ENCODE measurements at places on chromosomes 3 and 15.

DNA sequence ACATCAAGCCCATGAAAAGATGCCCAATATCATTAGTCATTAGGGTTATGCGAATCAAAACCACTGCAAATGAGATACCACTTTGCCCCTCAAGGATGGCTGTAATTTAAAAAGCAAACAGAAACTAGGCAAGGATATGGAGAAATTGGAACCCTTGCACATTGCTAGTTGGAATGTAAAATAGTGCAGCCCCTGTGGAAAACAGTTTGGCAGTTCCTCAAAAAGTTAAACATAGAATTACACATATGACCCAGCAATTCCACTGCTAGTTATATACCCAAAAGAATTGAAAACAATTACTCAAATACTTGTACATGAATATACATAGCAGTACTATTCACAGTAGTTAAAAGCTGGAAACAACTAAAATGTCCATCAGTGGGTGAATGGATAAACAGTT, 186.8 kb upstream of the CGNL1 start:
- no peak for DNase-seq

GRCh38 chr3:138569090-138569489, 25.0 kb downstream of the CEP70 start:
- DNase-seq: no peak

- DNase-seq: no peak
Measured at GRCh38 chr3:175896655-175897054, 1037.5 kb downstream of the NAALADL2 start.

DNA sequence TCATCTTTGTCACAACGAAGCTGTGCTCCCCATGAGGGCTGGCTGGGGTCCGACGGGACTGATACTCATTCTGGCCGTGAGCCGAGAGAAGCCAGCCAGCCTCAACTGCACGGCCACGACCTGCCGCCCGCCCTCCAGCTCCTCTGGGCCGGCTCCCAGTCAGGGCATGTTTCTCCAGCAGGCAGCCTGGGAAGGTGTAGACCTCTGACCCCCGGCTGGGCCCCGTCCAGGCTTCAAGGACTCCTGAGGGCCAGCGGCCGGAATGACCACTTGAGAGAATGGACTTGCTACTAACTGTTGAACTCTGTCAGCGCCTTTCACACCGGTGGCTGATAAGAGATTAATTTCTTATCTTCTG, 18.1 kb upstream of the MUC4 start:
- DNase-seq: no peak

GRCh38 chr15:27731776-27732175, 367.3 kb downstream of the OCA2 start:
- DNase-seq: no peak

DNA sequence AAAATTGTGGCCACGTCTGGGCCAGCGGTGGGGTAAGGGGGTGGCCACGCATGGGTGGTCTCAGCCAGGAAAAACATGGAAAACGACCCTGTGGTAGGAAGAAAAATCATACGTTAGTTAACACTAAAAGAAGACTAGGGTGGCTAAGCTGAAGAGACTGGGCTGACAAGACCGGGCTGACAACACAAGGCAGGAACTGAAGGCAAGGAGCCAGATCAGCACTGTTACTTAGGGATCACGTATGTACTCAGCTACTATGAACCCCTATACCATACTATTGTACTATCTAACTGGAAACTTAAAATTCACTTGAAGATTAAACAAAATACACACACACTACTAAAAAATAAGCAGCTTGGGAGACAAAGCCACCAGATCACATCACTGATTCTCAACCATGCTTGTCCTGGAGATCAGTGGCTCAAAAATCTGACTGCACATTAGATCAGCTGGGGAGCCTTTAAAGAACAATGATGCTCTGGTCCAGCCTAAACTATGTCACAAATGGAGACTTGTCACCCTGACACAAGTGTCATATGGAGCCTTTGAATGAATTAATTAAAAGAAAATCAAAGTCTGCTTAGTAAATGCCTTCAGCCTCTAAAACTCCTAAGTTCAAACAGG, 442.2 kb downstream of the SHQ1 start:
- DNase-seq: no peak

- no peak for DNase-seq
Measured at GRCh38 chr3:128734523-128735189, 8.7 kb downstream of the RAB7A start.

GRCh38 chr15:93028632-93029213, 60.3 kb downstream of the RGMA start:
- peak; percentile 98 for DNase-seq

GRCh38 chr3:53221345-53221744, 34.5 kb downstream of the TKT start:
- no peak for DNase-seq

DNA sequence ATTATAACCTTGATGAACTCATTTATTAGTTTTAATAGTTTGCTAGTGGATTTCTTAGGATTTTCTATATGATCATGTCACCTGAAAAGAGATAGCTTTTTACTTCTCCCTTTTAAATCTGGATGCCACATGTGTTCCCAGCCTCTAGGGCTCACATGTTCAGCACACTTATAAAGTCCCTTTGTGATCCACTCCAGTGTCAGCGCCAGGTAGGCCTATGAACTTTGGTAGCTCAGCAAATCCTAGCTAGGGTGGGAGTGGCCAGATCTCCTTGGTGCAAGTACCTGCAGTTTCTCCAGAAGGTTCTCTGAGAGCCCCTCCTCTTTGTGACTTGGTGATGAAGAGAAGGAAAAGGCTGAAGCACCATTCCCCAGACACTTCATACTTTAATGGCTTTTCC, 8.7 kb downstream of the FETUB start:
- DNase-seq: no peak

DNA sequence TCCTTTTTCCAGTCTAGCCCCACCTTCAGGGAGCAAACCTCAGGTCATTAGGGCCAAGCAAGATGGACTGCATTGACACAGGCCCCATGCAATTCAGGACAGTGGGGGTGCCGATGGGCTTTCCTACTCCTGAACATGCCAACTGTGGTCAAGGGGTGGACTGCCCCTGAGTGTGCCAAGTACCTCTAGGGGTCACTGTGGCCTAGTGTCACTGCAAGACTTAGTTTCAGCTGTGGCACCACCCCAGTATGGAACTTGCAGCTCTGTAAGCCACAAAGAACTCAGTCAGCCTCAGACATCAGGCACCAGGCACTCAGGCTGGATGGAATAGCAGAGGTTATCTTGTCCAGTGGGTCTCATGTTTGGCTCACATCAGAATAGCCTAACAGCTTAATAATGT, 32.3 kb downstream of the EXOG start:
- DNase-seq: no peak

- peak; percentile 78 for DNase-seq
Measured at GRCh38 chr3:49199239-49199899, 28.0 kb downstream of the KLHDC8B start.

- DNase-seq: no peak
Measured at GRCh38 chr3:197471221-197472010, 84.4 kb downstream of the BDH1 start.

GRCh38 chr3:66597308-66597863, 96.6 kb upstream of the LRIG1 start:
- DNase-seq: no peak

GRCh38 chr15:69903470-69904469, 193.9 kb downstream of the TLE3 start:
- DNase-seq: no peak

DNA sequence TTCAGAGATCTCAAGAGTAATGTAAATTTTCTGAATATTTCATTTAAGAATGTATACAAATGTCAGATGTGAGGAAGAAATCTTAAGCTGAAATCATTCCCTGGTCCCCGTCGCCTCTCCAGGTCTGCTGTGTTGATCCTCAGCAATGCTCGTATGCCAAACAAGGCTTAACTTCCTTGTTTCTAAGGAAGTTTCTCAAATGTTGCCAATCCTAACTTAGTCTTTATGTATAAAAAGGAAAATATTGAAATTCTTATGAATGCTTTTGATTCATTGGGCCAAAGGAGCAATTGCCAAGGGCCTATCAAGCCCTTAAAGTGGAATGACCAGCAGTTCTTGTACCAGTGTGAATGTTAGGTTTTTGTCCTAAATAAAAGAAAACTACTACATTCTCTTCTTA, 507.7 kb upstream of the SEMA6D start:
- DNase-seq: no peak

DNA sequence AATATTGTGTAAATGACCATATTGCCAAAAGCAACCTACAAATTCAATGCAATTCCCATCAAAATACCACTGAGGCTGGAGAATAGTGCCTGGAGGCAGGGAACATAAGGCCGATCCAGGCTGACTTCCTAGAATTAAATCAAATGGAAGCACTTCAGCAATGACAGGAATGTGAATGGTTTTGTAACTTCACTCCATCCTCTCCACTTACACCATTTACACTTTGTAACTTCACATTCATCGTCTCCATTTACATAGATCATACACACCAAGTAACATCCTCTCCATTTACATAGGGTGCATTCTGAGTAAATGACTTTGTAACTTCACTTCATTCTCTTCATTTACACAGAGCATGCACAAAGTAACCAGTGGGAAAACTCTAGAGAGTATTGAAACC, 11.6 kb downstream of the STRIT1 start:
- DNase-seq: no peak

DNA sequence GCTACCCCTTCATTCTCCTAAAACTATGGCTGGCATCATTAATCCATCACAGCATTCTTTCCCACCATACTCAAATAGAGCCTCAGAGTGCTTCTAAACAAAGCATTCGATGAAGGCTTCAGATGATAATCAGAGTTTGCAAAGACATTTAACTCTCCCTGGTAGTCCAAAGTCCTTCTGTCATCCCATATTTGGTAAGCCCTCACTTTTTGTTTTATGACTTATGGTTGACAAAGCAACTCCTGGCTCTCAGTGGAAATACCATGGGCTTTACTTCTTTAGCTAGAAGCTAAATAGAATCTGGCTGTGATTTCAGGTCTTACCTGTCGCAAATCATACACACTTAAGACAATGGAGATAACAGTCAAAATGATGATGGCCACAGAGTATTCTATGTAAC, 27.8 kb downstream of the ATP13A5 start:
- DNase-seq: no peak

DNA sequence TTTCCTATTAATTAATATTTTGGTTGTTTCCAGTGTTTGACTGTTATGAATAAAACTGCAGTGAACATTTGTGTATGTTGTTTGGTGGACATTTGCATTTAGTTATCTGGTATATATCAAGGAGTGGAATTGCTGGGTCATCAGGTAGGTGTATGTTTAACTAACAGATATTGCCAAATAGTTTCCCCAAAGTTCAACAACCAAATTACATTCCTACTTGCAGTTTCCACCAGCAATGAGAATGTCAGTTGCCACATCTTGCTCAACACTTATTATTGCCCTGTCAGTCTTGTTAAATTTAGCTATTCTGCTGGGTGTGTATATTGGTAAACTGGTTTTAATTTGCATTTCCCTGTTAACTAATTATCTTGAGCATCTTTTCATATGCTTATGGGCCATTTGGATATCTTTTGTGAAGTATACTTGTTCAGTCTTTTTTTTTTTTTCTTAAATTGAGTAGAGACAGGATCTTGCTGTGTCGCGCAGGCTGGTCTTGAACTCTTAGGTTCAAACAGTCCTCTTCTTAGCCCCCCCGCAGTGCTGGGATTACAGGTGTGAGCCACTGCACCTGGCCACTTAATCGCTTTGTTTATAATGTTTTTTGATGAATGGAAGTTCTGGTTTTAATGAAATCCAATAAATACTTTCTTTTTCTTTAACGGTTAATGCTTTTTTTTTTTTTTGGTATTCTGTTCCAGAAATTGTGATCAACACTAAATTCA, 7.9 kb downstream of the FEM1B start:
- no peak for DNase-seq

GRCh38 chr3:158625881-158626280, 18.4 kb upstream of the GFM1 start:
- DNase-seq: no peak

DNA sequence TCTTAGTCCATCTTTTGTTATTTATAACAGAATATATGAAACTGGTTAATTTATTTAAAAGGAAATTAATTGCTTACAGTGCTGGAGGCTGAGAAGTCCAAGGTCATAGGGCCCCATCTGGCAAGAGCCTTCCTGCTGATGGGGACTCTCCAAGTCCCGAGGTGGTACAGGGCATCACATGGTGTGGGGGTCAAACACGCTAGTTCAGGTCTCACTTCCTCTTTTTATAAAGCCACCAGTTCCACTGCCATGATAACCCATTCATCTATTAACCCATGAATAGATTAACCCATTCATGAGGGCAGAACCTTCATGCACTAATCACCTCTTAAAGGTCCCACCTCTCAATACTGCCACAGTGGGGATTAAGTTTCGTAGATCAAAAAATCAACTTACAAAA, 659.3 kb downstream of the NAALADL2 start:
- DNase-seq: no peak

GRCh38 chr3:61117045-61117898, 134.0 kb downstream of the FHIT start:
- no peak for DNase-seq

DNA sequence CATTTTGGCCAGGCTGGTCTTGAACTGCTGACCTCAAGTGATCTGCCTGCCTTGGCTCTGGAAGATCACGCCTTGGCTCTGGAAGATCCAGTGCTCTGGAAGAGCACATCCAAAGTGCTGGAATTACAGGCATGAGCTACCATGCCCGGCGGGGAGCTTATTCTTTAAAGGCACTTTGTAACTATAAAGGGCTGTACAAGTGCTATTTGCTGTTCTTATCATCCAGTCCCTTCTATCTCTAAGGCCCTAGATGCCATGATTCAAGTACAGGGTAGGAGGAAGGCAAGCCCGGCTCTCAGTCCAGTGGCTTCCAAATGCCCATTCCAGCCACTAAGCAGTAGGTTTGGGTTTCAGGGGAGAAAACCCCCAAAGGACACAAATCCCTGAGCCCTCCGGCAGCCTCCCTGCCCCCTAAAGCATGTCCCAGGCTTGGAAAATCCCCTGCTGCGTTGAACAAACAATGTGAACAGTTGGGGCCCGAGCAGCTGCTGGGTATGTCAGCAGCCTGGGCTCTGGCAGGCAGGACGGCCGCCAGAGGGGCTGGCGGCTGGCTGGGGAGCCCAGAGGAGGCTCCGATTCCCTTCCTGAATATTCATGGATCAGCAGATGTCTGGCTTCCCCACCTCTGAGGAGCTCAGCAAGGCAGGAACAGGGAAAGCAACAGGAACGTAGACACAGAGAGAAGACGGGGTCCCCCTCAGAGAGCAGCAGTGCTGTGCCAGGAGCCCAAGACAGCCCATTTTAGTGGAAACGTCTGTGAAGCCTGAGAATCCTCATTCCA, 7.7 kb downstream of the IGDCC4 start:
- DNase-seq: no peak
